Heart left ventricle (tissue), 16 donors: ENCODE measurements at places on chromosomes 4 and X.

- no peaks in the 10 kb centered on the region for H3K36me3 ChIP-seq
- no peak for DNase-seq
- H3K4me3 ChIP-seq = no peak overlapping the region
- H3K4me1 ChIP-seq = peaks cover 11% of the 10 kb centered on the region
- H3K27me3 ChIP-seq = no peaks in the 10 kb centered on the region
Observed at GRCh38 chr4:67549123-67549522, 3.8 kb upstream of the CENPC start.

DNA sequence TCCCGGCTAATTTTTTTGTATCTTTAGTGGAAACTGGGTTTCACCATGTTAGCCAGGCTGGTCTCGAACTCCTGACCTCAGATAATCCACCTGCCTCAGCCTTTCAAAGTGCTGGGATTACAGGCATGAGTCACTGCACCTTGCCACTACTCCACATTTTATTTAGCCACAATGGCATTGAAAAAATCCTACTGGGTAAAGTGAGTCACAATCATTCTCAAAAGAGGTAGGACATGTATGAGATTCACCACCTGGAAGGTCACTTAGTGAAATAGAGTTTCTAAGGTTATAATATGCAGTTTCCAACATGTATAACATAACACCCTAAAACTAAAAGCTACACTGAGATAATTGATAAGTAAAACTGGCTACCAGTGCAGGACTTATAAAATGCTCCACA lies 159.2 kb downstream of the BTC start:
- H3K27ac ChIP-seq = no peak overlapping the region
- no peaks in the 10 kb centered on the region for H3K27me3 ChIP-seq
- no peaks in the 10 kb centered on the region for H3K4me1 ChIP-seq
- H3K36me3 ChIP-seq = no peaks in the 10 kb centered on the region
- H3K4me3 ChIP-seq = no peak overlapping the region

DNA sequence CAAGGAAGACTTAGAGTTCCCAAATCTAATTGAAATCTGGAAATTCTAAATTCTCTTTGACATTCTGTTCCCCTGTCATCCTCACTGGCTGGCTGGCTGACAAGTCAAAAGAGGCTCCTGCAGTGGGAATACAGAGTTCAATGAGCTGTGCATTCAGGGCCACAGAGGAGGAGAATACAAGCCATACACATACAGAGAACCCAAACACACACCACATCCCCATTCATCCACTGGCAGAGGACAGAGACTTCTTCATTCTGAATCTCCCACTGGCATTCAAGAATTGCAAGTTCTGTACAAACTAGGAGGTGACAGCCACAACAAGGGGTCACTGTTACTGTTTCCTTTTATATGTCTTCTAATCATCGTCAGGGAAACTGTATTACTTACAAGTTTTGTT lies 49.7 kb downstream of the SAT1 start:
- no peaks in the 10 kb centered on the region for H3K36me3 ChIP-seq
- H3K27ac ChIP-seq = no peak overlapping the region
- H3K4me3 ChIP-seq = no peak overlapping the region
- H3K4me1 ChIP-seq = no peaks in the 10 kb centered on the region

DNA sequence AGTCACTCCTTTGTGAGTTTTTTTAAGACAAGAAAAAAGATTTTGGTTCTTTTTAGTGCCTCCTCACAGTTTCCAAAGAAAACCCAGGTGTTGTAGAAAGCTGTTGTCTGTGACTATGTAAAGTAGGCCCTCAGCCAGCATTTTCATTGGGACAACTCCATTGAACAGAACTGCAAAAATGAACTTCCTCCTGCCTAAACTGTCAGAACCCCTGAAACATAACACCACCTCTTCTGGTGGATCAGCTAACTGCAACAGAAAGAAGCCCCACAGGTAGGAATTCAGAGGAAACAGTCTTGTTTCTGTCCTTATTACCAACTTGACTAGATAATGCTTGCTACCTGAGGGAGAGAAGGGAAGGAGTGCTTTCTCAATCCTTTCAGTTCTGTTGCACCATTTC lies 3.4 kb upstream of the ATP11C start:
- H3K27ac ChIP-seq = no peak overlapping the region
- no peak overlapping the region for H3K4me3 ChIP-seq
- H3K27me3 ChIP-seq = peaks cover 12% of the 10 kb centered on the region
- DNase-seq = no peak

DNA sequence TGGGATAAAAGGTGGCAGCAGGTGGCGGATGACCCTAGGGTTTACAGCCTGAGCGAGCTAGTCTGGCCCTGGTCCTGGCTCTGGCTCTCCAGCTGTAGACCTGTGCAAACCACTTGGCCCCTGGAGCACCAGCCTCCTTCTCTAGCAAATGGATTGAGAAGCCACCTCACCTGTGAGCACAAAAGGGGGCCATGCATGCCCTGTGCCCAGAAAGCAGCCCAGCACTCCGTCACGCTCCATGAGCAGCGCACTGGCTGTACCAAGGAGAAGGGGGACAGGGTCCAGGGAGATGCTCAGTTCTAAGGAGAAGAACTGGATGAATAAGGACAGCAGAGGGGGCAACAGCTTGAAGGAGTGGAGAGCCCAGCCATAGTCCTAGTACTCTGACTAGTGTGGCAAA lies 46.9 kb upstream of the C4orf50 start:
- no peaks in the 10 kb centered on the region for H3K27me3 ChIP-seq
- DNase-seq = no peak
- H3K27ac ChIP-seq = no peak overlapping the region

DNA sequence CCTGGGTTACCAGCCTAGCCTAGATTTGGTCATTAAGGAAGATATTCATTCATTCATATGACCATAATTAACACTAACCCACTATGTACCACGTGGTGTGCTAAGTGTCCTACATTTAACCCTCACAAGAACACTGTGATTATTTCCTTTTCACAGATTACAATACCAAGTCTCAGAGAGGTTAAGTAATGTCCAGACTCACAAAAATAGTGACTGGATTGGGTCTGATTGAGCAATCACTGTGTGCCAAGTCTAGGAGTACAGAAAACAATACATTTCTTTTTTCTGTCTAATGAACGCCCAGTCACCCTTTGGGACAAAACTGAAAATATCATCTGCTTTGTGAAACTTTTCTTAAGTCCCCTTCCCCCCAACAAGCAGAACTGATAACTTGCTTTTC lies 7.6 kb upstream of the DLG3 start:
- H3K4me1 ChIP-seq = no peaks in the 10 kb centered on the region
- no peaks in the 10 kb centered on the region for H3K36me3 ChIP-seq
- no peak for DNase-seq
- no peak overlapping the region for H3K4me3 ChIP-seq
- H3K27me3 ChIP-seq = no peaks in the 10 kb centered on the region

- no peak for DNase-seq
- no peaks in the 10 kb centered on the region for H3K4me1 ChIP-seq
- H3K36me3 ChIP-seq = no peaks in the 10 kb centered on the region
- H3K4me3 ChIP-seq = no peak overlapping the region
- no peaks in the 10 kb centered on the region for H3K27me3 ChIP-seq
Observed at GRCh38 chr4:179804440-179804839, 2362.2 kb upstream of the AGA start.

GRCh38 chr4:59945716-59946115 lies 1254.4 kb upstream of the ADGRL3 start:
- H3K27ac ChIP-seq = no peak overlapping the region
- no peaks in the 10 kb centered on the region for H3K4me1 ChIP-seq
- H3K36me3 ChIP-seq = no peaks in the 10 kb centered on the region
- H3K4me3 ChIP-seq = no peak overlapping the region

DNA sequence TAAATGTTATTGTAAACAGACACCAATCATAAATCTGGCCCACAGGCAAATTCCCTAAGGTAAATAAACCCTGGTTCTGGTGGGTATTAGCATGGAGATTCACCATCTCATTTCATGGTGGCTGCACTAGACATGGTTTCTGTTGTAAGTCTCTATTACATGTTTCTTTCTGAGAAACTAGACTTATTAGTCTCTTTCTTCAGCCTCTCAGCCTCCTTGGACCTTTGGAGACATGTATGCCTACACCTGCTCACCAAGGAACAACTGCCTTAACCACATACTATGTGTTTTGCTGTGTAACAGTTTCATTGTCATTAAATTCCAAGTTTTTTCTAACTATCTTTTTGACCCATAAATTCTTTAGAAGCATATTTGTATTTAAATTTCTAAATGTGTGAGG lies 13.1 kb downstream of the DDIT4L start:
- no peaks in the 10 kb centered on the region for H3K36me3 ChIP-seq
- no peaks in the 10 kb centered on the region for H3K27me3 ChIP-seq
- H3K4me3 ChIP-seq = no peak overlapping the region
- DNase-seq = no peak

GRCh38 chr4:83574247-83574646 lies 38.3 kb downstream of the GPAT3 start:
- peak; percentile 33 for DNase-seq
- no peaks in the 10 kb centered on the region for H3K36me3 ChIP-seq
- no peaks in the 10 kb centered on the region for H3K27me3 ChIP-seq

- no peak overlapping the region for H3K27ac ChIP-seq
- no peak for DNase-seq
- H3K4me1 ChIP-seq = no peaks in the 10 kb centered on the region
- H3K27me3 ChIP-seq = no peaks in the 10 kb centered on the region
Observed at GRCh38 chr4:36348403-36348938, 67.1 kb downstream of the DTHD1 start.

DNA sequence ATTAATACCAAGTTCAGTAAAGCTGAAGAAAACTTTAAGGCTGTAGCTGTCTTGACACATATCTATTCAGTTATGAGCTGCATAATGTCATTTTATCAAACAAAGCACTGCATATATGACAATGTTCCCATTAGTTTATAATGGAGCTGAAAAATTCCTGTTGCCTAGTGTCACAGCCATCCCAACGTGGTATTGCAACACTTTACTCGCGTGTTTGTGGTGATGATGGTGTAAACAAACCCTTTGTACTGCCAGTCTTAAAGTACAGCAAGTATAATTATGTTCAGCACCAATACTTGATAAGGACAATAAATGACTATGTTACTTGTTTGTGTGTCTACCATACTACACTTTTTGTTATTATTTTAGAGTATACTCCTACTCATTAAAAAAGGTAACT lies 1415.6 kb upstream of the PCDH7 start:
- no peak overlapping the region for H3K27ac ChIP-seq
- H3K4me3 ChIP-seq = no peak overlapping the region
- H3K27me3 ChIP-seq = no peaks in the 10 kb centered on the region
- no peaks in the 10 kb centered on the region for H3K36me3 ChIP-seq

DNA sequence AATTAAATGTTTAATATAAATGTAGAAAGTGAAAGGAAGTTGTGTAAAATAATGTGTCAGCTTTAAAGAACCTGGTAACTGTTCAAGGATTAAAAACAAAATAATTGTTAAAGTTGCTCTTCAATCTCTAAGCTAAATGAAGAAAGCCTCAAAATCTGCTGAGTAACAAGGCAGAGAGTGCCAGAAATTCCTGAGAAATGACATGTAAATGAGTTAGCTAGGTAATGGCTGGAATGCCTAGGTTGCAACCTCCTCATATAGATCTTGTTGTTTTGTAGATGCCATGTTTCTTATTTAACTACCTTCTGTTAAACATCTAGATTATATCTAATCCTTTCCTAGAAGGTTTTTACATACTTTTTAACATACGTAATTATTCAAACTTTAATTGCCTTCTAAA lies 763.6 kb upstream of the AGA start:
- no peak overlapping the region for H3K4me3 ChIP-seq
- H3K27me3 ChIP-seq = no peaks in the 10 kb centered on the region
- DNase-seq = no peak
- no peaks in the 10 kb centered on the region for H3K4me1 ChIP-seq

GRCh38 chr4:36322921-36323354 lies 41.5 kb downstream of the DTHD1 start:
- no peak for DNase-seq
- no peaks in the 10 kb centered on the region for H3K27me3 ChIP-seq
- H3K27ac ChIP-seq = no peak overlapping the region
- no peaks in the 10 kb centered on the region for H3K36me3 ChIP-seq

DNA sequence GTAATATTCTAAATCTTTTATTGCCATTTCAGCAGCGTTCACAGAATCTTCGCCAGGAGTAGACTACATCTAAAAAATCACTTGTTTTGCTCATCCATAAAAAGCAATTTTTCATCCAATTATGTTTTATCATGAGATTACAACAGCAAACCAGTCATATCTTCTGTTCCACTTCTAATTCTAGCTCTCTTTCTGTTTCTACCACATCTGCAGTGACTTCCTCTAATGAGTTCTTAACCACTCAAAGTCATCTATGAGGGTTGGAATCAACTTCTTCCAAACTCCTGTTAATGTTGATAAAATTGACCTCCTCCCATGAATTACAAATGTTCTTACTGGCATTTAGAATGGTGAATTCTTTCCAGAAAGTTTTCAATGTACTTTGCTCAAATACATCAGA lies 174.4 kb upstream of the BRWD3 start:
- H3K36me3 ChIP-seq = no peaks in the 10 kb centered on the region
- no peak overlapping the region for H3K27ac ChIP-seq
- no peak overlapping the region for H3K4me3 ChIP-seq

- no peak overlapping the region for H3K27ac ChIP-seq
- DNase-seq = no peak
- no peaks in the 10 kb centered on the region for H3K4me1 ChIP-seq
- H3K27me3 ChIP-seq = no peaks in the 10 kb centered on the region
- H3K4me3 ChIP-seq = no peak overlapping the region
Observed at GRCh38 chr4:136392576-136392975, 1139.7 kb downstream of the PCDH18 start.

DNA sequence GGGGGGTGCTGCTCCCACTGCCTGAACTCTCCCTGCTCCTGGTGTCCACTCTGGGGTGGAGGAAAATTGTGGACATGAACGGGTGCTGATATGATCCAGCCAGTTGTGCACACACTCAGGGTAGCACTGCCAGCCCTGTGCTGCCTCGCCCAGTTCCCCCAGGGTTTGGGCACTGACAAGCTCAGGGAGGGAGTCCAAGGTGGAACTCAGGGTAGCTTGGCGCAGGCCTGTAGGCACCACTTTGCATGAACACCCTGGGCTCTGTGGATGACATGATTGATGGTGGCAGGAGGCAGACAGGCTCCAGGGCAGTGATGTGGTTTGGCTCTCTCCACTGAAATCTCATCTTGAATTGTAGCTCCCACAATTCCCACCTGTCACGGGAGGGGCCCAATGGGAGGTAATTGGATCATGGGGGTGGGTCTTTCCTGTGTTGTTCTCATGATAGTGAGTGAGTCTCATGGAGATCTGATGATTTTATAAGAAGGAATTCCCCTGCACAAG lies 572.0 kb upstream of the PABPC4L start:
- no peak overlapping the region for H3K27ac ChIP-seq
- no peak for DNase-seq
- no peaks in the 10 kb centered on the region for H3K4me1 ChIP-seq
- H3K27me3 ChIP-seq = no peaks in the 10 kb centered on the region
- H3K4me3 ChIP-seq = no peak overlapping the region
- no peaks in the 10 kb centered on the region for H3K36me3 ChIP-seq

- H3K36me3 ChIP-seq = no peaks in the 10 kb centered on the region
- no peak overlapping the region for H3K27ac ChIP-seq
- DNase-seq = no peak
- H3K4me3 ChIP-seq = no peak overlapping the region
Observed at GRCh38 chr4:26491449-26492170, 1.3 kb upstream of the CCKAR start.

GRCh38 chrX:14051416-14051815 lies 21.7 kb upstream of the GEMIN8 start:
- no peak for DNase-seq
- H3K4me3 ChIP-seq = no peak overlapping the region
- H3K27me3 ChIP-seq = no peaks in the 10 kb centered on the region
- no peak overlapping the region for H3K27ac ChIP-seq
- no peaks in the 10 kb centered on the region for H3K36me3 ChIP-seq
